ENCODE measurements at places on chromosomes 7 and 10.

- no peak for DNase-seq
Observed at GRCh38 chr7:44982970-44983369, 4.2 kb upstream of the MYO1G start.

DNA sequence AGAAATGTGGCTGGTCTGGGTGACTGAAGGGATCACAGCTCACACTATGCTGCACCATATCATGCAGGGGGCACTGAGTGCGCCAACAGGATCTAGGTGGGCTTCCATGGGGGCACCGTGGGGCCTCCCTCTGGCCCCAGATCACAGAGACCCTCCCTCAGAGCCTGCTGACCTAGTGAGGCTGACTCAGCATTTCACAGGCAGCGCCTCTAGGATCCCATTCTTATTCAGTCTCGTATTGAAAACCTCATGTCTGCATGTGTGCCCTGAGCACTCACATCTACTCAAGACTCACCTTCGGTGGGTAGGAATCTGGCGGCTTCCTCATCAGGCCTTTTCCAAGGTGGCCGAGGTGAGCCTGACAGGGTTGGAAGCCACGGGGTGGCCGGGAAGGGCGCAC, 141.6 kb downstream of the FANK1 start:
- no peak for DNase-seq

GRCh38 chr7:11896663-11897062, 64.7 kb upstream of the THSD7A start:
- DNase-seq: no peak

DNA sequence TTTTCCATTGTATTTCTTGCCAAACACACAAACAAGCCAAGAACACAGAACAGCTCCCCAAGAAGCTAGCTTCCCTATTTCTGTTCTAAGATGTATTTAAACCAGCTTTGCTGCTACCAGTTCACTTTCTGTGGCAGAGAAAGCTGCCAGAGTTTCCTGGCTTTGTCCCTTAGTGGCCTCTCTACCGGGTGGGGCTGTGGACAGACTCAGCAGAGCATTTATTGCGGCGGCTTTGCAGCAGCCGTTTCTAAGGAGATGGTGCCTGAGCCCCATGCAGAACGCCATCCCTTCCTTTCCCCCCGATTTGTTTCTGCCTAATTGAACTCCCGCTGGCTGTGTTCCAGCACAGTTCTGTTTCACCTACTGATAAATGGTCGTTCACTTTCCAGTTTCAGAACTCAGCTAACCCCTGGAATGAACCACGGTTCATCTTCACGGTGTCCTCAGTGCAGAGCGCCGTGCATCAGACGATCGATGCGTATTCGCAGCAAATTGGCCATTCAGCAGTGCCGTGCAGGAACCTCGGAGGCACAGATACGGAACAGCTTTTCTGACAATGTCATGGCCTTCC, 33.8 kb upstream of the SFMBT2 start:
- DNase-seq: no peak

DNA sequence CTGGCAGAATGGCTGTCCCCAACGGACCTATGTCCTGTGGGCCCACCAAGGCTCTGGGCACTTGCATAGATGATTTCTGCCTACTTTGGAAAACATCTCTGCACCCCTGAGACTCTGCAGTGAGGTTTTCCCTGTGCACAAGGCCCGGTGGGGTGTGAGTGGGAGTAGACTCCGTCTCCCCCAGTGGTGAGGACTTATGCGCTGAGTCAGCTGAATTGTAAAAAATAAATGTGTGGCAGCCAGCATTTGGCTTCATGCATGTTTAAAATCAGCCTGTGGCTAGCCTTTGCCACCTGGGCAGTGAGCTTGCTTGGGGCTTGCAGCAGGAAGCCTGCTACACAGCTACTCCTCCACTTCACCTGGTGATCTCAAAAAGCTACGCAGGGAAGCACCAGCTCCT, 139.3 kb upstream of the WDR11 start:
- no peak for DNase-seq

GRCh38 chr10:113356794-113357680, 195.8 kb upstream of the HABP2 start:
- no peak for DNase-seq

GRCh38 chr7:81361769-81362312, 408.0 kb downstream of the HGF start:
- DNase-seq: no peak

GRCh38 chr7:21941611-21942141, 4.0 kb downstream of the CDCA7L start:
- no peak for DNase-seq

DNA sequence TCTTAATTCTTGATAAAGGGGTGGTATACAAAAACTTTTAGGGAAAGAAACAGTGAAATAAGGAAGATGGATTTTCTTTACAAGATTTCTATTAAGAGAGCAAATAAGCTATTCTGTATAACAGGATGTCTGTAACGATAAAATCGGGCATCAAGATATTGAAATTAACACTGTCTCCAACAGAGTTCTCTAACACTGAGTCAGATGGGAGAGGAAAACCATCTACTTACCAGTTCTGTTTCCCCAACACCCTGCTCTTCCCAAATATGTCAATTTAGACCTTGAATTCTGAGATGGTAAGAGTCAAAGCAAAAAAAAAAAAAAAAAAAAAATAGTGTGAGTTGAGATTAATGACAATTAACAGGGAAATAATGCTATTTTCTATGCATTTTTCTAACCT, 23.0 kb downstream of the SMURF1 start:
- no peak for DNase-seq

DNA sequence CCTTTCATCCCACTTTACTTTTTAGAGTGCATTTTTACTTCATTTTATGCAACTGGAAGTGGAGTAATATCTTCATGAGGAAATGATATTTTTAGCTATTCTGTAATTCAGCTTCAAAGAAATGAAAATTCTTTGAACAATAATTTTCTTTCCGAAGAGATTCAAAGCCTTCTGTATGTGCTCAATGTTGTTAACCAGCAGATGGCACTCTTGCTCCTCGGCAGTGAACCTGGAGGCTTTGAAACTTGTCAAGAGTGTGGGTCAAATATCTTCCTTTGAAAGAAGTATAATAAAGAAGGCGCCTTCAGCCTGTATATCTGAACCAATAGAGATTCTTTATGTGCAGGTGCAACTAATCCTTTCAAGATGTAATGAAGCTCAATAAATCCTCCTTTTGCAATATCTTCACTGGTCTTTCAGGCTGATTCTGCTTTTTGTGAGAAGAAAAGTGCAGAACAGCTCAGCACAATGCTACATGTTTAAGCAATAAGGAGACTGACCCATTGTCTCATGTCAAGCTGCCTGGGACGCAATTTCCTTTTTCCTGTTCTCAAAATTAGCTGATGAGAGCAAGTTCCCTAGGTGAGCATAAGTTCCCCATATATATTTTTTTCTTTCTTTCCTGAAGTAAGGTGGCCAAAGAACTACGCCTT, 258.4 kb downstream of the SEMA3A start:
- no peak for DNase-seq

GRCh38 chr10:127153181-127153580, 43.2 kb downstream of the INSYN2A start:
- no peak for DNase-seq

DNA sequence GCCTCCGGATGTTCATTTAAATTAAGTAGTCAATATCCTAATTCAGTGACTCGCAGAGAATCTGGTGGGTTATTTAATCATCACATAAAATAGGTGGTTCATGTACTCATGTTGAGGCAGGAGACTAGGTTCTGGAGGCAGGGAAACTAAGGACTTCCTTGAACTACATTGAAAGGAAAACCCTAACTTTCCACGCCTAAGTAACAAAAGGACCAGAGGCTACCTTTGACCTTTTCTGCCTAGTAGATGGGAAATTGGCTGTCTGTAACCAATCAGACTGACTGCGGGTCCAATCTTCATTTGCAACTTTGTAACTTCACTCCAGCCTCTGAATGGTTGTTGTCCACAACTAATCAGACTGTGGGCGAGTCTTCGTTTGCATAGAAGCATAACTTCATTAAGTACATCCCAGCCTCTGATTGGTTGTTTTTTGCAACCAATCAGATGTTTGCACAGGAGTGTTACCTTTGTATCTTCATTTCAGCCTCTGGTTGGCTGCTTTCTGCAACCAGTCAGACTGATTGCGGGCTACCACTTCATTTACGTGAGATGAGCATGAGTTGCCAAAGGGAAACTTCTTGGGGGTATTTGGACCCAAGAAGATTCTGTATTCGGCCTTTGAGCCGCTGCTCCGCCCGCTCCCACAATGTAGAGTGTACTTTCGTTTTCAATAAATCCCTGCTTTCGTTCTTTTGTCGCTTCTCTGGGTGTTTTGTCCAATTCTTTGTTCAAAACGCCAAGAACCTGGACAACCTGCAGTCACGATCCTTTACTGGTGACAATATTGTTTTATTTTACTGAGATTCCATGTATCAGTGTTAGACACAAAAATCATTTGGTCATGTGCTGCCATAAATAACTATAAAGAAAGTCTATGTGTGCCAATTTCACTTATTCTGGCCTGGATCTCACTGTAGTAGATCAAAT, 1.7 kb upstream of the ST7 start:
- DNase-seq: no peak

DNA sequence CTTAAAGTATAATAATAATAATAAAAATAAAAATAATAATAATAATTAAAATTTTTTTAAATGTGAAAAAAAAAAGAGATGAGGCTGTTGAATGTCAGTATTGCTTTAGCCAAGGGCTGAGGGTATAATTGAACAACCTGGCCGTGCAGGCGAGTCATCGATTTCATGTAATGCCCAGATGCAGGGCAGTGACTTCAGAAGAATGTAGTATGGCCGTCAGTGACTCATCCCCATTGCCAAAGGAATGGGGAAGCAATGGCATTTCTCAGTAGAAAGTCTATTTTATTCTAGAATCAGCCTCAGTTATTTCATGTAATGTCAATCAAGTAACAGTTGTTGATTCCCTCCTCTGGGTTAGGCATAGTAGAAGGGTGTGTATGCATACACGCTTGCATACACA, 516.4 kb downstream of the GLRX3 start:
- DNase-seq: no peak

DNA sequence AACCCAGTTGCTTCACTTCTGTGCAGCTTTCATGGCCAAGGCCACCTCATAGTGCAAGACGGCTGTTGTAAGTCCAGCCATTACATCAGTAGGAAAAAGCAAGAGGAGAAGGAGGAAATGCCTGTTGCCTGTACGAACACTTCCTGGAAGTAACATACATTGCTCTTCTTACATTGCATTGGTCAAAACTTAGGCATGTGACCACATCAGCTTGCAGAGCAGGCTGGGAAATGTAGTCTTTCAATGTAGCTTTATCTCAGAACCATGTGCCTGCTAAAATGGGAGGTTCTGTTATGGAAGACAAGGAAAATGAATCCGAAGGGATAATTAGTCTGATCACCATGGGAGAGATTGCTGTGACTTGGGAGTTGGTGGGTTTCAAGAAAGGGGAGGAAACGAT, 4.3 kb downstream of the SLC29A3 start:
- no peak for DNase-seq

DNA sequence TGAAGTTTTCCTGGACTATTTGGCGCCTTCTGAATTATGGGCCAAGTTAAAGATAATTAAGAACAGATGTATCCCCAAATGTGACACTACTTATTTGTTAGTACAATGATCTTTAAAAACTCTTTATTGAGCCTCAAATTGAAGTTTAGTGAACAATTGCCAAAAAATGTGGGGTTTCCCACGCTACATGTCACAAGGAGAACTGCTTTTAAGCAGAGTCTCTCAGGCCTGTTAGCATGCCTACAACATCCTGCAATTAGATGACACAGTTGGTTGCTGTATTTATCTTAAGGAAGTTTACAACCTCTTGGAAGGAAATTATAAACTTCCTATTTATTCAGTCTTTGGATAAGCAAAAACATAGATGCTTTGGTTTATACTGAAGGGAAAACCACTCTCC, 733.0 kb downstream of the TNS3 start:
- DNase-seq: no peak

DNA sequence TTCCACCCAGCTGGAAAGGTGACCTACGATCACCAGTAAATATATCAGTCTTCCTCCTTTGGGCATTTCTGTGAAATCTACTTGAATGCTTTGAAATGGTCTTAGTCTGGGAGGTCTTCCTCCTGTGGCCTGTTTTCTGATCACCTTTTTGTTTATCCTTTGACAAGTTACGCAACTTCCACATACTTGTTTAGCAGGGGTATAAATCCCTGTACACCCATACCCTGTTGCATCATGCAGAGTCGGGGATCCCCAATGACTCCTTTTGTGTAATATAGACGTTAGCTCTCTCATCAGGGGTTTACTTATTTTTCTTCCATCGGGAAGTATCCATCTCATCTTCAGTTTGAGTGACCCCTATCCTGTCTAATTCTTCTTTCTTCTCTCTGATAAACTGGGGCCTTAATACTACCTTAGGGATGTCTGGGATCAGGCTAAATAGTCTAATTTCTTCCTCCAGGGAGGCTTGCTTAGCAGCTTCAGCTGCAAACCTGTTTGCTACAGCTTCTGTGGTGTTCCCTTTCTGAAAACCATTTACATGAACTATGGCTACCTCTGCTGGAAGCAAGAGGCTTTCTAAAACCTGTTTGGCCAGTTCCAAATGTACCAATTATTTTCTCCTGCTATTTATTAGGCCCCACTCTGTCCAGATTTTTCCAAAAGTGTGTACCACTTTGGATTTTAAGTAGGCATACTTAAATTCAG, 25.8 kb downstream of the MAPK8 start:
- no peak for DNase-seq

DNA sequence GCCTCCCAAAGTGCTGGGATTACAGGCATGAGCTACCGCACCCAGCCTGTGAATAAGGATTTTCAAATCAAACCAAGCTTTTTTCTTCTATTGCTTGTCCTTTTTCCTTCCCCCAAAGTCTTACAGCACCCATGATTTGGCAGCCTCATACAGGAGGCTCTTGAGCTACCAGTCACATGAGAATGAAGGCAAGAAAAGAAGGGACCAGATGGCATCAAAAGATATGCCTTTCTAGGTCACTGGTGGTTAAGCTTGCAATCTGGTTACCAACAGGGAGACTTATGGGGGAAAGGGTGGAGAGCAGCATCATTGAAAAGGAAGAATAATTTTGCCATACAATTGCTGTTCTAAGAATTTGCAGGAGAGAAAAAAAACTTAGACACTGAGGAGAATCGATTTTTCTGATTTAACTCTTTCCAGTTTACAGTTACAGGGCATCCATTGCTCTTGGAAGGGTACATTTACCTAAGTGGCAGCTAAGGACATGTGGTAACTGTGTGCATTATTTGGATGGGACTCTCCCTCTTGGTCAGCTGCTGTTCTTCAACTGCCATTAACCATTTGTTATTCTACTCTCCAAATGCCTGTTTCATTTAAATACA, 29.5 kb downstream of the SMNDC1 start:
- no peak for DNase-seq

- DNase-seq: no peak
Observed at GRCh38 chr10:30436191-30436611, 2.2 kb downstream of the MAP3K8 start.
